Neural cell (in vitro differentiated cells): ENCODE measurements at places on chromosomes 16 and 17. TPM values are rescaled to one million over a fixed set of nuclear protein-coding genes. Genes with fewer than 3 reads are reported as not detected.

The PIK3R5 gene
- polyA plus RNA-seq = not detected in 2 replicates

The EXOSC6 gene
- polyA plus RNA-seq = 45.3 and 56.6 TPM in 2 replicates

The SEPTIN1 gene
- 0.38 TPM in 1 of 2 replicates, not detected in the other for polyA plus RNA-seq

The ADAD2 gene
- polyA plus RNA-seq = not detected in 2 replicates

The PHOSPHO1 gene
- polyA plus RNA-seq = not detected in 2 replicates

The MARVELD3 gene
- polyA plus RNA-seq = not detected in 2 replicates

The FNDC8 gene
- polyA plus RNA-seq = not detected in 2 replicates

The PRSS27 gene
- 3.0 and 5.9 TPM in 2 replicates for polyA plus RNA-seq

The MYH13 gene
- polyA plus RNA-seq = 0.05 TPM in 1 of 2 replicates, not detected in the other

The BLTP2 gene
- 52.1 and 54.4 TPM in 2 replicates for polyA plus RNA-seq

The MFAP4 gene
- polyA plus RNA-seq = not detected in 2 replicates

The HBA2 gene
- polyA plus RNA-seq = not detected in 2 replicates

The SLC13A2 gene
- not detected in 2 replicates for polyA plus RNA-seq

The SLC12A3 gene
- polyA plus RNA-seq = 0.09 TPM in 1 of 2 replicates, not detected in the other

The NME1 gene
- polyA plus RNA-seq = 224 and 262 TPM in 2 replicates

The OR1A1 gene
- polyA plus RNA-seq = not detected in 2 replicates

The DCAKD gene
- polyA plus RNA-seq = 68.5 and 75.0 TPM in 2 replicates

The AATK gene
- 11.1 and 11.8 TPM in 2 replicates for polyA plus RNA-seq

The LRRC37A gene
- 3.0 and 5.0 TPM in 2 replicates for polyA plus RNA-seq

The BRIP1 gene
- polyA plus RNA-seq = 0.42 and 0.47 TPM in 2 replicates

The MMP28 gene
- 0.31 TPM in 1 of 2 replicates, not detected in the other for polyA plus RNA-seq

The CFAP97D1 gene
- 0.09 TPM in 1 of 2 replicates, not detected in the other for polyA plus RNA-seq

The LRRC36 gene
- polyA plus RNA-seq = 0.44 and 1.6 TPM in 2 replicates

The GSG1L gene
- 0.85 TPM in 1 of 2 replicates, not detected in the other for polyA plus RNA-seq

The CRYBA1 gene
- not detected in 2 replicates for polyA plus RNA-seq

The C17orf67 gene
- 0.15 and 1.5 TPM in 2 replicates for polyA plus RNA-seq

The NOS2 gene
- polyA plus RNA-seq = 0.28 and 0.53 TPM in 2 replicates

The CARD14 gene
- 0.12 TPM in 1 of 2 replicates, not detected in the other for polyA plus RNA-seq

The GNAO1 gene
- polyA plus RNA-seq = 31.5 and 39.3 TPM in 2 replicates

The CHRNE gene
- 0.25 TPM in 1 of 2 replicates, not detected in the other for polyA plus RNA-seq

The C16orf92 gene
- polyA plus RNA-seq = not detected in 2 replicates
